Renal cortical epithelial cell (primary cell): ENCODE measurements at places on chromosomes 7 and 10. TPM values are rescaled to one million over a fixed set of nuclear protein-coding genes. Genes with fewer than 3 reads are reported as not detected.
A peak's percentile ranks its signal among the peaks of the same experiment; 100 is the strongest.

DNA sequence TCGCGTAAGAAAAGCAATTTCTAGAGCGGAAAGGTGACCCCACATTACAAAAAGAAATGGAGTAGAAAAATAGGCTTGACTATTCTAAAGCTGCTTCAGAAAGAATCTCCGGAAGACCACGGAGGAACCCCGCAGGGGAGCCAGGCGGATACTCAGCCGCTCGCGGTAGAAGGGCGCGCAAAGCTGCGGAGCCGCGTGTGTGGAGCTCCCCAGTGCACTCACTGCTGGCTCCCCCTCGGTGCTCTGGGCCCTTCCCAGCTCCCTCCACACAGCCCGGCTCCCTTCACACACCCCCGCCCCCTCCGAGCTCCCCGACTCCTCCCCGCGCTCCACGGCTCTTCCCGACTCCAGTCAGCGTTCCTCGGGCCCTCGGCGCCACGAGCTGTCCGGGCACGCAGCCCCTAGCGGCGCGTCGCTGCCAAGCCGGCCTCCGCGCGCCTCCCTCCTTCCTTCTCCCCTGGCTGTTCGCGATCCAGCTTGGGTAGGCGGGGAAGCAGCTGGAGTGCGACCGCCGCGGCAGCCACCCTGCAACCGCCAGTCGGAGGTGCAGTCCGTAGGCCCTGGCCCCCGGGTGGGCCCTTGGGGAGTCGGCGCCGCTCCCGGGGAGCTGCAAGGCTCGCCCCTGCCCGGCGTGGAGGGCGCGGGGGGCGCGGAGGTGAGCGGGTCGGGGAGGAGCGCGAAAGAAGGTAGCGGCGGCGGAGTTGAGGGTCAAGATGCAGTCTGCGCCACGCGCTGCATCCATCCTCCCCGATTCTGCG lies at the start of gene STEAP2:
Gene STEAP2, plus strand, starts transcription at position 350 of the 758 bp plus-strand sequence. CDS start 13,343 bp downstream, outside the sequence.
- peak; percentile 76 for DNase-seq

DNAJC30 gene
- total RNA-seq: 1.0 and 1.9 TPM in 2 replicates

AKR1D1 gene
- not detected in 2 replicates for total RNA-seq

SYT15B gene
- 0.52 and 2.3 TPM in 2 replicates for total RNA-seq
